ENCODE measurements at places on chromosomes 3 and 15. TPM values are rescaled to one million over a fixed set of nuclear protein-coding genes. Genes with fewer than 3 reads are reported as not detected.
A peak's percentile ranks its signal among the peaks of the same experiment; 100 is the strongest.

GRCh38 chr15:58392141-58392540 lies 39.6 kb upstream of the LIPC start:
- DNase-seq = no peak

Gene SLC7A14
- total RNA-seq = not detected

Gene PRR23C
- total RNA-seq = not detected

DNA sequence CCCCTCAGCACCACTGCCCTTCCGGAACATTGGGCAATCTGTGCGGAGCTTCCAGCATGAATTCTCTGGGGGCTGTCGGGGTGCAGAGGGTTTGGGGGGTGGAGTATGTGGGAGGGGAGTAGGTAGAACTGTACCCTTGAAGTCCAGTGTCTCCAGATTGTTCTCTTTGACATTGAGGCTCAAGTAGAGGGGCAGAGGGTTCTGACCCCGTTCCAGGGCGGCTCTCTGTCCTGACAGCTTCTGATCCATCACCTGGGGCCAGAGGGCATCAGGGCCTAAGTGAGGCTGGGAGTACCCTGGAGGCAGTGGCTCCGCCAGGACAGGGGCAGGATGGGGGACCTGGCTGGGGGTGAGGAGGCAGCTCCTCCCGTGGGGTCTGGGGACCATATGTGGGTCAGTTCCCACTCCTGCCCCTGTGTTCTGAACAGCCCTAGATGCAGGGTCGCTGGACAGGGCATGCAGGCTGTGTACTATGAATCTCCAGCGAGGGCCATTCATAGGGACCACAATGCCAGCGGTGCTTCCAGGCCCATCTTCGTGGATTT lies 22.1 kb downstream of the PLA2G4D start:
- DNase-seq = no peak

- DNase-seq = no peak
Measured at GRCh38 chr3:190036631-190037030, 84.1 kb downstream of the P3H2 start.

GRCh38 chr3:119409844-119410243 lies 53.6 kb downstream of the TMEM39A start:
- DNase-seq = no peak

Gene SKOR1
- total RNA-seq = 0.23 TPM

- DNase-seq = no peak
Measured at GRCh38 chr3:154976072-154976983, 103.8 kb upstream of the MME start.

Gene ARGFX
- total RNA-seq = not detected

GRCh38 chr15:80789796-80790195 lies 10.6 kb downstream of the CEMIP start:
- no peak for DNase-seq

DNA sequence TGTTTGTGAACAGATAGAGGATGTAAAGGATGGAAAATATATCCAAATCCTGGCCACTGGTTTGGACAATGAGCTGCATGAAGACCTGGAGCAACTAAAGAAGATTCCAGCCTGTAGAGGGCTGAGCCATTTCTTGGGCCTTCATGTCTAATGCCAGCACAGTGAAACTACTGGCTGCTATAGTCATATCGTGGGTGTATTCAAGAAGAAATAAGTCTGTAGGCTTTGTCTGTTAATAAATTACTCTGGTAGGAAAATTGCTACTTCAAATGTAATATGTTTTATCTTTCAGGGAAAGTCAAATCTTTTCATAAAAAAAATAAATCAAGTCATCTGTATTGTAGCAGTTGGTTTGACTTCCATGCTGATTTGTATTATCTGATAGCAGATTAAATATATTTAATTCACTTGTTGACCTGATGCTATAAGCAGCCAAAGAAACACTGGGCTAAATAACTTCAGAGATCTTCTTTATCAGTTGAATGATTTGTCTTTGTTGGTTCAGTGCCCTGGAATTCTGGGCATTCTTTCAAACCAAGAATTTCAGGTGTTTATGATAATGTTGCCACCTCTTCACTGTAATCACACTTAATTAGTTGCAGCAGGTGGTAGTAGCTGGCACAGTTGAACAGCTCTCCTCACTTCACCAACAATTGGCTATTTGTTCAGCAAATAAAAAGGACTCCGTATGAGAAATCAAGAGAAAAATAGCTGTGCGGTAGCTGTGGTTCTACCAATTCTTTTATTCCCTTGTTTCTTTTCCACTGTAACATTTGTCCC lies 1109.5 kb downstream of the NSUN3 start:
- DNase-seq = no peak

DNA sequence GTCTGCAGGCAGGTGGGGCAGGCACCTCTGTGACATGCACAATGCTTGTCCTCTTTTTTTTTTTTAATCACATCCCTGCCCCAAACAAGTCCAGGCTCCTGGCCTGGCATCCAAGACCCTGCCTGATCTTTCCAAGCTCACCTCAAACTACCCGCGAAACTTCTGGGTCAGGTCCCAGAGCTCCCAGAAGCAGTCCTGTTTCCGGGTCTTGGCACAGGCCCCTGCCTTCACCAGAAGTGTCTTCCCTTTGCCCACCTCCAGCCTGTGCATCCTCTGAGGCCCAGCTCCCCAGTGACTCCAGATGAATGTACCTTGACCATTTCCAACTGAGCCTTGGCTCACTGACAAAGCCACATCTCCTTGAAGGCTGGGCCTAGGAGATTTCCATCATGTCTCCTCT lies 23.0 kb downstream of the PLA2G4E start:
- no peak for DNase-seq

DNA sequence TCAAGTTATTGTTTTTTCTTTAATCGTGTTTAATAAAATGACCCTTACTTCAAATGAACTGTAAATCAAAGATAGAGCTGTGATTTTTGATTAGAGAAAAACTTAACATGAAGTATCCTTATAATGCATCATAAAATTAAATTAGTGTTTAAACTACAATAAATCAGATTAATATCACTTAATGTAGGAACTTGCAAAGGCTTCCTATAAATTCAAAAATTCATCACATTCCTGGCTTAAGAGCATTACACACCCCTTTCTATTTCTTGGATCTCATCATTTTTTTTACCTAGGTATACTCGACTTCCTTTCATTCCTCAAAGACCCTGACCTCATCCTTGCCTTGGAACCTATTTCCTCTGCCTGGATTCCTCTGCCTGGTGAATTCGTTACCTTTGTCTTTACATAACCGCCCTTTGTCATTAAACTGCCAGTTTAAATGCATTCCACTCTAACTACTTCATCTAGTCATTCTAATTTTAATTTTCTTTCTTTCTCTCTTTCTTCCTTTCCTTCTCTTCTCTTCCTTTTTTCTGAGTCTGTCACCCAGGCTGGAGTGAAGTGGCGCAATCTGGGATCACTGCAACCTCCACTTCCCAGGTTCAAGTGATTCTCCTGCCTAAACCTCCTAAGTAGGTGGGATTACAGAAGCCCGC lies 1244.5 kb downstream of the OTOL1 start:
- no peak for DNase-seq

- peak; percentile 76 for DNase-seq
Measured at GRCh38 chr3:179037351-179037750, 34.3 kb downstream of the ZMAT3 start.

DNA sequence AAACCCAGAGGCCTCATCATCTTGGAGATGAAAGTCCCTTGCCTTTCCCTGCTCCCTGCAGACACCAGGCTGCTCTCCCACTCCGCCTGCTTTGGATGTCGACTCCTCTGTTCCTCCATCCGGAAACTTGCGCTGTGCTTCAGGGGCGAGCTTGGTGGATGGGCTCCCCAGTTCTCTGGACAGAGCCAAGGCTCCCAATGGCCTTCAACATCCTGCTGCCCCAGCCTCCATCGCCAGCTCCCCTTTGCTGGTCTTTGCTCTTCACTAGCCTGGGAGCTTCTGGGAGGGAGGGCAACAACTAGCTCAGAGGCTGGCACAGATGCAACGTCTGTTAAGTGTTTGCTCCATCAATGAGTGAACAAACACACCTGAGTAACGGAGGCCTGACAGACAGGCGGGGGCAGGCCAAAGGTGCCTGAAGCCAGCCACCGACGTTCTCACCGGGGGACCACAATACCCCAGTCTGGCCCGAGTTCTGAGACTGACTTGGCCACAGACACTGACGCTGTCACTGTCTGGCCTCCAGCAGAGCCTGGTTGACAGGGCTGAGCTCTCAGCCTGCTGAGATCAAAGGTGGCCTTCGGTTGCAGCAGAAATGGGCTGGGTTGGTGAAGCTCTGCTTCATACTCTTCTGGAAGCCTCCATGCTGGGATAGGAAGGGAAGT lies 39.0 kb downstream of the RGMA start:
- DNase-seq = no peak

DNA sequence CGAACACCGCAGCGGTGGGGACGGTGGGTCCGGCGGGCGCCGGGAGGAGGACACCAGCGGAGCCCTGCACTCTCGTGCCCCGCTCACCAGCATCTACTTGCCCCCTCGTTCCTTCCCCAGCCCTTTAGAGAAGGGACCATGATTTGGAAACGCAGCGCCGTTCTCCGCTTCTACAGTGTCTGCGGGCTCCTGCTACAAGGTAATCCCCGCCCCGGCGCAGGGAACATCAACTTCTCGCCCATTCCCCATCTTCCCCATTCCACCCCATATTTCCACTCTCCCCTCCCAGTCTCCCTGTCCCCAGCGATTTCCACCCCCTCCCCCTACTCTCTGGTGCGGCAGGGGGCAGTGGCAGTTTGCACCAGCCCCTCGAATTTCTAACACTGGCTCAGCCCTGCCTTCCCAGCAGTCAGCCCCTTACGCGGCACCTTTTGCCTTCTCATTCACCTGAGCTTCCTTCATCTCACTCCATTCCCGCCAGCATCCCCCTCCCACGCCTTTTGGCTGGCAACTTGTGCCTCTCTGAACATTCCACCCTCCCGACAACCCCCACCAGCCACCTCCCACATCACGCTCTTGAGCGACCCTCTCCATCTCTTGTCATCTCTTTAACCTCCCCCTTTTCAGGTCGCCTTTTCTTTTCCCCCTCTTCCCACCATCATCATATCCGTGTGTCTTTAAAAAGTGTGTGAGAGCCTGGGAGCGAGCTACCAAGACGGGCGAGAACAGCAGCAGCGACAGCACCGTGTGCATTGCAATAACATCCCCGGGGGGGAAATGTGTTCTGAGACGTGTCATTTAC lies 882 bp downstream of the CADM2 start:
- DNase-seq = peak; percentile 33

Gene AMT
- total RNA-seq = 28.3 TPM

- DNase-seq = peak; percentile 32
Measured at GRCh38 chr3:42525736-42526345, 23.4 kb downstream of the VIPR1 start.

Gene CAPN3
- 7.6 TPM for total RNA-seq

Gene HEG1
- 193 TPM for total RNA-seq

Gene TF
- total RNA-seq = 2.1 TPM

Gene FAM81A
- total RNA-seq = 3.3 TPM

DNA sequence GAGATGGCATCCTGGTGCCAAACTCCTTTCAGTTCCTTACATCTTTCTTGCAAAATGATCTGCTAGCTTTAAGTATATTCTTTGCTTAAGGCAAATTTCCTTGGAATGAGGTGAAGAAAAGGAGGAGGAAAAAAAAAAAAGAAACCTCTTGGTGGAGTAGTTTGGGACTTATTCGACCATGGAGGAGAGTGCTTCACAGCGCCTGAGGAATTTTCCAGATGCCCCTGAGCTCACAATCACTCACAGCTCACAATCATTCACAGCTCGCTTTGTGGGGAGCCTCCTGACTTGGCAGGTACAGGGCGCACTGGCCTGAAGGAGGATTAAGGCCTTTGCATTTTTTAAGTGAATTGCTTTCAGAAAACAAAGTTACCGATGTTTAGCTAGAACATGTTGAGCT lies 53.9 kb downstream of the BOC start:
- no peak for DNase-seq

DNA sequence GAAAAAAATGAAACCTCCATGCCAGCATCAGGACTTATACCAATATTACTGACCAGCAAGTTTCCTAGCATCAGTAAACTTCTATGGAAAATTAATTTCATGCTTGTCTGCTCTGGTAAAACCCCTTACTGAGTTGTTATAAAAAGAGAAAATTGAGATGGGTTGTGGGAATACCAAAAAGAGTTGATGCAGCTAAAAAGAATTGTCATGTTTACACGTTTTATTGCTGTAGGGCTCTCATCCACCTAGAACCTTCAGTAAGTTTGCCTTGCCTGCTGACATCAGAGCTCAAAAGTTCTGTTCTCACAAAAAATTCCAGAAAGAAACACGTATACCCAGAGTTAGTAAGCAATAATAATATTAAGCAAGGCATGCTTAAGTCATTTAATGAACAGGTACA lies 641.3 kb upstream of the ZNF385D start:
- no peak for DNase-seq

Gene ZCWPW2
- total RNA-seq = 4.0 TPM

- no peak for DNase-seq
Measured at GRCh38 chr3:55570271-55570711, 83.2 kb upstream of the WNT5A start.

Measured in right cardiac atrium (tissue), 5 donors.